ENCODE measurements at places on chromosomes 1 and 21.
A peak's percentile ranks its signal among the peaks of the same experiment; 100 is the strongest.

GRCh38 chr1:113675302-113675701, 84.0 kb downstream of the PHTF1 start:
- peak; percentile 68 for DNase-seq

DNA sequence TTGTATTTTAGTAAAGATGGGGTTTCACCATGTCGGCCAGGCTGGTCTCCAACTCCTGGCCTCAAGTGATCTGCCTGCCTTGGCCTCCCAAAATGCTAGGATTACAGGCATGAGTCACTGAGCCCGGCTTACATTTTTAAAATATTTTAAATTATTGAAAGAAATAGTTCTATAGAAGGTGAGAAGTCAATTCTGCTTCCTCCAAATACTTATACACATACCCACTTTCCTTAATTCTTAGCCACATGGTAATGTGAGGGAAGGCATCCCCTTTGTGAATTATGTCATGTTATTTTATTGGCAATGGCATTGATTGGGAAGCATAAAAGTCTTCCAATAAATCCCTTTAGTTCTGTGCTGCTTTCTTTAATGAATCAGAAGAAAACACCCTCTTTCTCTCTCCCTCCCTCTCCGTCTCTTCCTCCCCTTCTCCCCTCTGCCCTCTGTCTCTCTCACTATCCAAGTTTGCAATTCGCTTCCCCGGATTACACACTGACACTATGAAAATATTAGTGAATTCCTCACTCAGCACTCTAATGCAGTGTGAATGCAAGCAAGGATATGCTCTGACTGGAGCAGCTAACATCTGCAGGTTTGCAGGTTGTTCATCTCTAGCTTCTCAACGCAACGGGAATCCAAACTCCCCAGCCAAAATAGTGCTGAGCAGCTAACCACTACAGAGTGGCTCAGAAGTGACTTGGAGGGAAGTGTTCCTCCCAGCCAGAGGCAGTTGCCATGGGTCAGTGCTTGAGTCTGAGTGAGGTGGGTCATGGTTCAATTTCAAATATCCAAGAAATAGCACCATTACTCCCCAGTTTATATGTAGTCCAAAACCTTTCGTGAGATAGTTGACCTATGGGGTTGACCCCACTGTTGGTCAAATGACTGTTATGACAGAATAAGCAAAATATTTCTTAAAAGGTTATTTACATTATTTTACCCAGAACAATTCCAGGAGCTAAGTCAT, 77.8 kb upstream of the CD55 start:
- no peak for DNase-seq

DNA sequence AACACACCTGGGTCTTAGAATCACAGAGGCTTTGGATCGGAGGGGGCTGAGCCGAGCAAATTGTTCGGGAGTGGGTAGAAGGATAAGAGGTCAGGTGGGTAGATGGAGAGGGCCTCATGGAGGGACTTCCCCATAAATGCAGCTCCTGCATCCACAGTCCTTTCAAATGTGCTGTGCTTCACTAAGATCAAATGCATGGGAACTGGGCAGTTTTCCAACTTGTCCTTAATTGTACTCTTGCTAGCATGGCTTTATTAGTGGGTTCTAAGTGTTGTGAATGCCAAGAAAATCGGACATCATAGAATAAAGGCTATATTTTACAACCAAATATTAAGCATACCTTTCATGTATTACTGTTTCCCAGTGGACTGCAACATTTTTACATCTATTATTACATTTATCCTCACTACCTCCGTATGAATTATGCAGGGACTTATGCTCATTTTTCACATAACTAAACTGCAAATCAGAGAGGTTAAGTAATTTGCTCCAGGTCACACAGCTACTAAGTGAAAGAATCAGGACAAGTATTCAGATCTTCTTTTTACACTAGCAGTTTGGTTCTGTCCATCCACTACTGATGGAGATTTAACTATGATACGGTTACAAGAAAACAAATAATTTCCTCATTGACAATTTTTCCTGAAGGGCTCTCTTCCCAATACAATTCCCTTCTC, 174.5 kb upstream of the RUNX1 start:
- no peak for DNase-seq

- no peak for DNase-seq
Measured at GRCh38 chr1:201430776-201431175, 9.2 kb upstream of the TNNI1 start.

- no peak for DNase-seq
Measured at GRCh38 chr1:147270721-147271120, 28.2 kb downstream of the CHD1L start.

DNA sequence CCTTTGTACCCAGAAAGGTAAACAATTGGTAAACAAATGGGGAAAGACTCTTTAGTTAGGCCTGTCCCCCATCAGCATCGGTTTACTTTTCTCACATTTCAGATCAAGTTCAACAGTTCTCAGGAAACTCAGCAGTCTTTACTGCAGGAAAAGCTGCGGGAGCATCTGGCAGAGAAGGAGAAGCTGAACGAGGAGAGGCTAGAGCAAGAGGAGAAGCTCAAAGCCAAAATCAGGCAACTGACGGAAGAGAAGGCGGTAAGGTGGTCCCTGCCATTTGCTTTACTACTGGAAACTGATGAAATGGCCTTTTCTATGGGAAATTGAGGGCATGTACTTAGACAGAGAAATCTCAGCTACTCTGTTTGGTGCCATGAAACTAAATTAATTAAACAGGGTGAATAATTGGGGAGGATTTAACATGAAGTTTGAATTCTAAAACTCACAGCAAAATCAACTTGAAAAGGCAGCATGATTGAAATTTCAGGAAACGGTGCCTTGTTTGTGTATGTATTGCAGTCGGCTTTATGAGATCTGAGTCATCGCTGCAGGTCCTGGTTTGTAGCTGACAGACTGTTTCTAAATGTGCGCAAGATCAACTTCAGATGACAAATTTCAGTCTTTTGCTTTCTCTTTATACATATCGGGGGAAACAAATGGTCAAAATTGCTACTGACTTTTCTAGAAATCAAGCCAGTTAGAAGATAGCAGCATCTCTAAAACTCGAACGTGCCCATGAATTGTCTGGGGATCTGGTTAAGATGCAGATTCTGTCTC, 67.9 kb upstream of the EFHD2 start:
- DNase-seq, result peak; percentile 84

GRCh38 chr1:148328884-148329283, 154.2 kb downstream of the PPIAL4G start:
- DNase-seq, result no peak

DNA sequence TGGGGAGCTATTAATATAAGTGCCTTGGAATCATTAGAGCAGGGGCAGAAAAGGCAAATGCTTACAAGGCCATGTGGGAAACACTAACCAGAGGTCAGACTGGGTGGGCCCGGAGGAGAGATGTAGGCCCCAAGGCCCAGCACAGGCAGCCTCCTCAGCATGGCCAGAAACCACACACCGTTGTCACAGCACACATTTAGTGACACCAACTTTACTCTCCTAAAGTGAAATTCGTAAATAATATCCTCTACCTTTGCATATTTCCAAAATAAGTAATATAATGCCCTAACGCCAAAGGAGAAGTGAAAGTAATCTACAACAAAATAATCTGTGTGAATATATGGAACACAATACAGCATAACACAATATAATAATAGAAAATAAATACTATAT, 62.6 kb downstream of the KIF21B start:
- DNase-seq, result no peak

- no peak for DNase-seq
Measured at GRCh38 chr1:206693592-206693991, 8.9 kb downstream of the MAPKAPK2 start.

GRCh38 chr1:10232163-10232562, 21.8 kb downstream of the KIF1B start:
- no peak for DNase-seq

DNA sequence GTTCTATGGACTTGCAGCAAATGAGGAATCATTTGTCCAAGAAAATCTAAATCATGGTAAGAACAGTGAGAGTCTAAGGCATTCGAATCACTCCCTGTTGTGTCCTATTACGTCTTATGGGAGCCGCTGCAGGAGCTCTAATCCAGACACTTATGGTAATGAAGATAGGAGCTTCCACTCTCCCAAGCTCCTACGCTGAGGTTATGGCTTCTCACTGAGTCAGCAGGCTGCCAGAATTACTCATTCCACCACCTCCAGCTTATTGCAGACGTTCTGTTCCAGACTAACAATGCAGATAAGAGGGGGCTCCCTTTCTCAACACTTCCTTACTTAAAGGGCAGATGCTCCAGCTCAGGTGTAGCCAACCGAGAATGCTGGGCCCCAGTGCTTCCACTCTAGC, 212.6 kb downstream of the GREM2 start:
- DNase-seq, result peak; percentile 77

DNA sequence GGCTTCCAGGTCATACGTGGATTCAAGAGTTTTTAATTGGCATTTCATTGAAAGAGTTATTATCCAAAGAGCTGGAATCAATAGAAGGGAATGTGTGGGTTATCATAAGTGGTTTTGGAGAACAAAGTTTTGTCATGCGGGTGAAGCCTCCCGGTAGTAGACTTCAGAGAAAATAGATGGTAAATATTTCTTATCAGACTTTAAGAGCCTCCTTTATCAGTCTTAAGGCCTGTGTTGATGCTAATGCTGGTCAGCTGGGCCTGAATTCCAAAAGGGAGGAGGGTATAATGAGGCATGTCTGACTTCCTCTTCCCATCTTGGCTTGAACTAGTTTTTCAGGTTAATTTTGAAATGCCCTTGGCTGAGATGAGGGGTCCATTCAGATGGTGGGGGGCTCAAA, 89.7 kb downstream of the ITSN1 start:
- DNase-seq, result no peak

GRCh38 chr1:172698224-172698623, 39.3 kb downstream of the FASLG start:
- DNase-seq, result peak; percentile 13

GRCh38 chr1:39168301-39169080, 36.0 kb upstream of the MACF1 start:
- no peak for DNase-seq

DNA sequence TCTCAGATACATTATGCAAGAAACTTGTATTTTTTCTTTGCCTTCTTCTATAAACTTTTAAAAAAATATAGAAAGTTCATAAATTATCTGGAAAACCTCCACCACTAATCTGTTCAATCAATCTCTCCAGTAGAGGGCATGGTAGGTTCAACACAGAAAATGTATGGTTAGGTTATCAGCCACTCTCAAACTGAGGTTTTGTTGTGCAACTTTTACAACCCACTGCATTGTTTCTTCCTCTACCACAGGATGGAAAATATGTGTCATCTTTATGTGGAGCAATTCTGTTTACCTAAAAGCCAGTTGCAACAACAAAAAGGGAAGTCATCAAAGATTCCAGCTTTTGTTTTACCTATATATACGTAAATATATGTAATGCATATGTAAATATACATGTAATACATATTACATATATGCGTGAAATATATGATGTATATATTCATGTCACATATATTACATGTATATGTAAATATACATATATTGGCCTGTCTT, 3.0 kb upstream of the RGS2 start:
- peak; percentile 97 for DNase-seq

Data from bronchial epithelial cell (primary cell).